ENCODE measurements at places on chromosomes 12 and 14.
A peak's percentile ranks its signal among the peaks of the same experiment; 100 is the strongest.

DNA sequence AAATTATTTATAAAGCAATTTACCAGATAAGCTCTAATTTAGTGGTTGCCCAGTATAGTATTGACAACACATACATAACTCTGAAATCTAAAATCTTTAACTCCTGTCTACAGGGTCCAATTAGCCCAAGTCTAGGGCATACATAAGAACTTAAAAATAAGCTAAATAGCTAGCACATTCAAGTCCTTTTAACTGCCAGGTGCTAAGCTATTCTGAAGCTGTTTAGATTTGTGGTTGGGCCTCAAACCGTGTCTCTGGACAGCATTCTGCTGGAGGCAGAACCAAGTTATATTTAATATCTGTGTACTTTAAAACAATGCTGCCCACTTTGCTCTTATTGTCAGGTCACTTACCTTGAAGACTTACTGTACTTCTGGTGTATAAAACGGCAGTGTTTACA, 19.0 kb downstream of the RPS6KA5 start:
- no peak for DNase-seq

DNA sequence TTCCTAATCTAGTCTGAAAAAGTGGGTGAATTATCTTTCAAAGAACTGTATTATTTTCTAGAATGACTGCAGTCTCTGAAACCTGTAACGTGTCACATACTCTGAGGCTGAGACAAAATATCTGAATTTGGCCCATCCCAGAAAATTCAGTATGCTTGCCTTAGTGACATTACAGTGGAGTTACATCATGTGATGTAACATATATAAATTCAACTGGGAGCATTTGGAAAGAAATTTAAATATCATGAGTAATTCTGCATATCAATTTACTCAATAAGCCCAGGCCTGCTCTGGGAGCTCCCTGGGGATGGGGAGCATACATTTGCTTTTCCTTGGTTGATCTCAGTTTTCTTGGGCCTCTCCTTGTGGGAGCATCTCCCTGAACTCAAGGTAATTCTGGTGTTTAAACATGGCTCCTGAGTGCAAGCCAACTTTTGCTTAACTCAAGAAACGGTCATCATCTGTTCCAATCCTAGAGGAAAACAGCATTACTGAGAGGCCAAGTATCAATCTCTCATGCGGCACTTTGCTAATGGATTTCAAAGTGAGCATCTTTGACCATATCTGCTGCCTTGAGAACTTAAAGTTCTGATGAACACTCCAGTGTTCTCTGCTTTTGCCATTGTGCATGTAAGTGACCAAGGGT, 54.4 kb downstream of the AKAP6 start:
- no peak for DNase-seq

- DNase-seq, result peak; percentile 63
Measured at GRCh38 chr12:56631790-56632700, 1.9 kb upstream of the BAZ2A start.

DNA sequence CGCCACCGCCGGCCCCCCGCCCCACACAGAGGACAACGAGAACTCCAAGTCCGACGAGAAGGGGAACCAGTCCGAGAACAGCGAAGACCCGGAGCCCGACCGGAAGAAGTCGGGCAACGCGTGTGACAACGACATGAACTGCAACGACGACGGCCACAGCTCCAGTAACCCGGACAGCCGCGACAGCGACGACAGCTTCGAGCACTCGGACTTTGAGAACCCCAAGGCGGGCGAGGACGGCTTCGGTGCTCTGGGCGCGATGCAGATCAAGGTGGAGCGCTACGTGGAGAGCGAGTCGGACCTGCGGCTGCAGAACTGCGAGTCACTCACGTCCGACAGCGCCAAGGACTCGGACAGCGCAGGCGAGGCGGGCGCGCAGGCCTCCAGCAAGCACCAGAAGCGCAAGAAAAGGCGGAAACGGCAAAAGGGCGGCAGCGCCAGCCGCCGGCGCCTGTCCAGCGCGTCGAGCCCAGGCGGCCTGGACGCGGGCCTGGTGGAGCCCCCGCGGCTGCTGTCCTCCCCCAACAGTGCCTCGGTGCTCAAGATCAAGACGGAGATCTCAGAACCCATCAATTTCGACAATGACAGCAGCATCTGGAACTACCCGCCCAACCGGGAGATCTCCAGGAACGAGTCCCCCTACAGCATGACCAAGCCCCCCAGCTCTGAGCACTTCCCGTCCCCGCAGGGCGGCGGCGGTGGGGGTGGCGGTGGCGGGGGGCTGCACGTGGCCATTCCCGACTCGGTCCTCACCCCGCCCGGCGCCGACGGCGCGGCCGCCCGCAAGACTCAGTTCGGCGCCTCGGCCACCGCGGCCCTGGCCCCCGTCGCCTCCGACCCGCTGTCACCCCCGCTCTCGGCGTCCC, 150.9 kb downstream of the EGLN3 start:
- DNase-seq, result no peak

GRCh38 chr12:52703424-52703823, at the start of gene KRT77:
KRT77 (minus strand) TSS chr12:52703524; CDS start chr12:52703434, 90 bp downstream.
- DNase-seq, result no peak

DNA sequence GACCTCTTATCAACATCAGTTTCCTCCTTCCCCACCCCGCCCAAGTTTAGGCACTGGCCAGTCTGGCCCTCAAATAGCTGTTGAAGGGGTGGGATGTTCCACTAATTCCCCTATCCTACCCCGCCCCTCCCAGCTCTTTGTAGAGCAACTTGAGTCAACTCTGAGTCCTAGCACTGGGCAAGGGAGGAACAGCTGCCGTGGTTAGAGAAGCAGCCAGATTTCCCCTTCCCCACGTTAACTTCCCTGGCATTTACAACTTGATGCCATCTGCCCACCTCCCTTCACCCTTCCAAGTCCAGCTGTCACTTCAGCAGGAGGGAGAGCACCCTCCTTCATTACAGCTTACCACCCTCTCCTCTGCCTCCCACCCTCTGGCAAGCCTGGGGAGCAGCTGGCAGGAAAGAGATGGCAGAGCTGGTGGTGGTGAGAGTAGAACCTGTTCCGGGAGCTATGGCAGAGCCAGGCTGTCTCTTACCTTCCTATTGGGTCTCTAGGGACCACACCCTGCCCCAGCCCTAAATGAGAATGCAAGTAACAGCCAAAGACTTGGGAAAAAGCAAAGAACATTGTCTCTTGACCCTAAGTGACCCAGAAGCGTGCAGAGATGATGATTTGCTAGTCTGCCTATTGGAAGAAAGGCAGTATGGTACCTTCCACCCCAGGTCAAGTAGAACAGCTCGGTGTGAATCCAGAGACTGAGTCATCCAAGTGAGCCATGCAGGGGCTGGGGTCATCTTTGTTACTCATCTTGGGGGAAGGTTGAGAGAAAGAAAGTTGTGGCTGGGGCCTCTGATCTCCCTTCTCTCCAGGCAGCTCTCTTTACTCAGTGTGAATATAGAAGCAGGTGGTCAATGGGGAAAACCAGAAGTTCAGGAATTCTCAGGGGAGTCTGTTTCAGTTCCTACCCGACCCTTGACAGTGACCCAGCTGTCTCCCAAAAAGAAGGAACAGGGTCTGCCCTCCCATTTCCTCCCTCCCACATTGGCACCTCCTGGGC, 1.5 kb downstream of the BLOC1S1 start:
- DNase-seq, result no peak

DNA sequence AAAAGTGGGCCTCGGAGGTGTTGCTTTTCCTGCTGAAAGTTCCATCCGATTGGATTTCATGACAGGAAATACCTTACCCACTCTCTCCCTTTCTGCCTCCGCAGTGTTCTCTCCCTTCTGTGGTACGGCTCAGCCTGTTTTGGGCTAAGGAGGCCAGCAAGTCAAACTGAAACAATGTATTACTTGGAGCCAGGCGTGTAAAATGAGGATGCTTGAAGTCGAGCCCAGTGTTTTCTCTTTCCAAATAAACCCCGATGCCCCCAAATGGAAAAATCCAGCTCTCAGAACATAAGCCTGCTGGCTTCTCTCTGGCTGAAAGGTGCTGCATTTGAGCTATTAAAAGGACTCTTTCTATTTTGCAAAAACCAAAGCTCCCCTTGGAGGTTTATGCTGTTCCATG, 124.7 kb downstream of the ZNF664 start:
- no peak for DNase-seq

DNA sequence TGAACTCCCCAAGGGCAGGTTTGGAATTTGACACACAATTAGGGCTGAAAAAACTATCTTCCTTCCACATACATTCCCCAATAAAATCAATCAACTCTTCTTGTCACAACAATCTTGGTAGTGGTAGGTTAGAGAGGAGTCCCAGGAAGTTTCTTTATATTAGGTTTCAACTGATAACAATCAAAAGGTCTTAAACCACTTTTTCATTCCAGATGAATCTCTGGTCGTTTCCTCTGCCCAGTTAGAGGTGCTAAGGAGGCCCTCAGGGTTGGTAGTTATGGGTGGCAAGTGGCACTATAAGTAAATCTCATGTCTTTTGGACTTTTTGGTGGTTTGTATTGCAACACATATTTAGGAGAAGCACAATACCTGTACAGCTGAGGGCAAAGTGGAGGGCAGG, 1.7 kb upstream of the SLC38A2 start:
- no peak for DNase-seq

- DNase-seq, result no peak
Measured at GRCh38 chr12:26855337-26855736, 22.3 kb upstream of the ITPR2 start.

All from CD4-positive, alpha-beta T cell treated with Interleukin-12 subunit alpha and Interleukin-12 subunit beta, for 1 hour (primary cell).